ENCODE measurements at places on chromosomes 11 and 22.

DNA sequence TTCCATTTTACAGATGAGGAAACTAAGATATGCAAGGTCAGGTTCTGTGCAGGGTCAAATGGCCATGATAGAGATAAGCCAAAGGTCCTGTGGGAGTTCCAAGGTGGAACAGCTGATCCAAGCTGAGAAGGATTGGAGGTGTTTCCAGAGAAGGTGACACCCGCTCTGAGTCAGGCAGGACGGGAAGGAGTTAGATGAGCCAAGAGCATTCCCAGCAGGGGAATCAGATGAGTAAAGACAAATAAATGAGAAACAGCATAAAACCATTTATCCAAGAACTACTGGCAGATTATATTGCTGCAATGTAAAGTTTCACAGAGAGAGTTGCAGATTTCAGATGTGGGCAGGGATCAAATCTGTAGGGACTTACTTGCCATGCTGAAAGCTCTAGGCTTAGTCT is 18.9 kb upstream of the HEPHL1 start:
- no peak for DNase-seq

DNA sequence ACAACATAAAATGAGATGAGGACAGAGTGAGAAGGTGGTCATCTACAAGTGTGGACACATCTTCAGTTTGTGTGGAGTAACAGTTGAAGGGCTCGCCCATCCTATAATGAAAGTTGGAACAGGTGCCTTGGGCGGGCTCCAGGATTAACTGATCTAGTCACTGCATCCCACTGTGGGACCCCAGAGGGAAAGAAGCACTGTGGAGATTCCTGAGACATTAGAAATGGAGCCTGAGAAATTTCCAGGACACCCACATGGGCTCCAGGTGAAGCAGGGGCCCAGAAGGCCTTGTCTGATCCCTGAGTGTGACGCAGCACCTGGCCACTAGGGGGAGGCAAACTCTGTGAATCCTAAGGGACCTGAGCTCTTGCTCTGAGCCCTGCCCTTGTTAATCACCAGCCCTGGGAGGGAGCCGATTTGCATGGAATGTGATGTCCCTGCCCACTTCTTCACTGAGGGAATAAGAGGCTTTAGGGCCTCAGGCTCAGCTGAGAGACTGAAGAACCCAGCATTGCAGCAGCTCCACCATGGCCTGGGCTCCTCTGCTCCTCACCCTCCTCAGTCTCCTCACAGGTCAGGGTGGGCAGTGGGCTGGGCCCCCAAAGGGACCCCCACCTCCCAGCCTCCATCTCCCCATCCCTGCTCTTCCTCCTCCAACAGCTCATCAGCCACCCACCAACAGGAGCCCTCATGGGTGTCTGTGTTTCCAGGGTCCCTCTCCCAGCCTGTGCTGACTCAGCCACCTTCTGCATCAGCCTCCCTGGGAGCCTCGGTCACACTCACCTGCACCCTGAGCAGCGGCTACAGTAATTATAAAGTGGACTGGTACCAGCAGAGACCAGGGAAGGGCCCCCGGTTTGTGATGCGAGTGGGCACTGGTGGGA is 98.4 kb downstream of the VPREB1 start:
- peak; percentile 24 for DNase-seq

DNA sequence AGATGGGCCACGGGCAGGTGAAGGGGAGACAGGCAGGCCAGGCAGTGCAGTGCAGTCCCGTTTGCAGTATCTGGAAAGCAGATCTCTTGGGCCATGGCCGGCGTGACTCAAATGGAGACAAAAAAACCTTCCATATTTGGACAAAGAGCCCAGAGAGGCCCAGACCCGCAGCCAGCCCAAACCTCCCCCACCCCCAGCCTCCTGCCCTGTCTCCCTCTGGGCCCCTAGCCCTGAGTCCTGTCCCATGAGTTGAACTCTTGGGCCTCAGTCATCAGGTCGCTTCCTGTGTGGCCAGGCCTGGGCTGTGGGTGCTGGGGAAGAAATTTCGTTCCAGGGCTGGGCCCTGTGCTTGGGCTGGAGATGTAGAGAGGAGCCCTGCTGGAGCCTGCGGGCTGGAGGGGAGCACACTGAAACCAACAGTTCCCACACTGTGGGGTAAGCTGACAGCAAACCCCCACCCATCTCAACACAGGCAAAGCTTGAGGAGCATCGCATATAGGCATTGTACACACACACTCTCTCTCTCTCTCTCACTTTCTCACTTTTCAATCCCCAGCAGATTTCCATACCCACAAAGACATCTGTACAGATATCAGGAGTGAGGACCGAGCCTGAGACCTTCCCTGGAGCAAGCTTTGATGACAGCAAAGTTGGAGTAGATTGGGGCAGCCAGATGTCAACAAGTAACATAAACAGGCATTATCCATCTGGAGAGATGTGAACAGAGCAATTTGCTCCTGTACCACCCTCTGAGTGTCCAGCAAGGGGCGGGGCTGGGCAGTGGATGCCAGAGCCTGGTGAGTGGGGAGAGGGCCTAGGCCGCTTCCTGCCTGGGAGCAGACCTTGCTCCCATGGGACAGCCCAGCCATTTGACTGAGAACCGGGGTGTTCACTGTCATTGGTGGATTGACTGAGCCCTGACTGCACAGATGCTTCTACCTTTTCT is 17.2 kb downstream of the ARHGEF17 start:
- no peak for DNase-seq

GRCh38 chr11:117833401-117833891 is 8.9 kb upstream of the FXYD2 start:
- DNase-seq = no peak

DNA sequence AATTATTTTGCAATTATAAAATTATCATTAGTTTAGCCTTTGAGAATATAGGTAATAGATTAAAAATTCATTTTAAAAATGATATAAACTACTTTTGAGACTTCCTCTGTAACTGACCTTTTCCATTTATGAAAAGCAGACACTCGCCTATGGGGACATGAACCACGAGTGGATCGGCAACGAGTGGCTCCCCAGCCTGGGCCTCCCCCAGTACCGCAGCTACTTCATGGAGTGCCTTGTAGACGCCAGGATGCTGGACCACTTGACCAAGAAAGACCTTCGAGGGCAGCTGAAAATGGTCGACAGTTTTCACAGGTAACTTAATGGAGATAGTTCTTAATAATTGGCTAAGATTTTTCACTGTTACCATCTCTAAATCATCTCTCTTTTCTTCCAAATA is 26.3 kb upstream of the CTTN start:
- DNase-seq = no peak

DNA sequence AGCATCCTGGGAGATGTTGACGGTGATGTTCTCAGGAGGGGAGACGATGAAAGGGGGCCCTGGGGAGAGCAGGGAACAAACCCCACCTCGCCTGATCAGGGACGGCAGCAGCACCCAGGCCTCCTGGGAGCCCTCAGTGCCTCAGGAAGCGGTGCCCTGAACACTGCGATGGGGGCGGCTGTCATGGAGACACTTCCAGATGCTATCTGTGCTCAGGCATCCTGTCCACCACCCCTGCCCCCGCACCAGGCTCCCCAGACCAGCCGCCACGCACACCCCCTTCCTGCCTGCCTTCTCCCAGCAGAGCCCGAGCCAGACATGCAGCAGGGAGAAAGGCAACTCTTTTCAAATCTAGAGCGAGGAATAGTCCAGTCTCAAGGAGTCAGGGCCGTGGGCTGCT is 20.6 kb downstream of the IGSF9B start:
- DNase-seq = no peak

DNA sequence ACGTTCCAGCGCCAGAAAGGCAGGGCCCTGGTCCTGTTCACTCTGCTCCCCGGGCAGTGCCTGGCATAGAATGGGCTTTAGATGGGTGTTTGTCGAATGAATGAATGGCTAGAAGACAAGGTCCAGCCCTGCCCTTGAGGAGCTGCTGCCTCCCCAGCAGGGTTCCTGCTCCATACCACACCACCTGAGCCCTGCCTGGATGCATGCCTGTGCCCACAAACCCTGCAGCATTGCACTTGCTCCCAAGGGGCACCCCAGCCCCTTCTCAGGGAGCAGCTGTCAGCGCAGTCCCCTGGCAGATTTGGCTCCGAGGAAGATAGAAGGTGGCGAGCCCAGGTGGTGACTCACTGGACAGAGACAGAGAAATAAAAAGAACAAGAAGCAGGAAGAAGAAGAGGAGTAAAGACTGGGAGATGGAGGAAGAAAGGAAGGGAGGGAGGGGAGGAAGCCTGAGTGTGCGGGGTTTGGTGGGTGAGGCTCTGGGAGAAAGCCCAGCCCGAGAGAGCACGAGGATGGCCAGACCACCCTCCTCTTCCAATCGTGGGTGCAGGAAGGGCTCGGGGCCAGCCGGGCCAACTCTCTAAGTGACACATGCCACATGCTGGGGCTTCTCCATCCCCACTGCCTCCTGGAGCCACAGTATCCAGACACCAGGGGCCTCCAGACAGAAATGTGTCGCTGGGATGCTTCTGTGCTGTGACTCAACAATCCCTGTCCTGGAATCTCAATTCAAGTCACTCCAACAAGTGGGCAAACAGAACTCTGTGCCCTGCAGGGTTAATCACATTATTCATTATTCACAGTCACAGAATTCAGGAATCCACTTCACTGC is 1474.3 kb downstream of the BRD1 start:
- no peak for DNase-seq

- no peak for DNase-seq
These were observed 17.4 kb downstream of the TP53AIP1 start for GRCh38 chr11:128925250-128925600.

- no peak for DNase-seq
These were observed 161.2 kb upstream of the NAV2 start for GRCh38 chr11:19551457-19551856.

- no peak for DNase-seq
These were observed 81.7 kb downstream of the BARX2 start for GRCh38 chr11:129457321-129457720.

DNA sequence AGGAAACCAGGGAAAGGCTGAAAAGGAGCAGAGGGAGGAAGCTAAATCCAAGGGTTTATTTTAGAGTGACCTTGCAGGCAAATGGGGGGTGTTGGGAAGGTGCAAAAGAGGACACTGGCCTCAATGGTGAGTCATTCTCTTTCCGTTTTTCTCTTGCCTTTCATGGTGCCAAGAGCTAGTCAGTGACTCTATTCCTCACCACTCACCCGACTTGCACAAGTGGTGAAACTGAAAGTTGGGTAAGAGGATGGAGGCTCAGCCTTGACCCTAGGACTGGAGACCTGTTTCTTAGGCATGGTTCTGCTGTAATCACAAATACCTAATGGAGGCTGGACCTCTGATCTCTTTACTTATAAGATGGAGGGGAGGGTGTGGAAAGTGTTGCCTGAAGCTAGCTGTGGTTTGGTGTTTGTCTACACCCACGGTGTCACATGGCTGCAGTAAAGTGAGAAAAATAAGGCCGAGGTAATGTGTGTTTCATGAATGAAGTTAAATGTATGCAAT is 67.3 kb upstream of the CREB3L1 start:
- DNase-seq = no peak

DNA sequence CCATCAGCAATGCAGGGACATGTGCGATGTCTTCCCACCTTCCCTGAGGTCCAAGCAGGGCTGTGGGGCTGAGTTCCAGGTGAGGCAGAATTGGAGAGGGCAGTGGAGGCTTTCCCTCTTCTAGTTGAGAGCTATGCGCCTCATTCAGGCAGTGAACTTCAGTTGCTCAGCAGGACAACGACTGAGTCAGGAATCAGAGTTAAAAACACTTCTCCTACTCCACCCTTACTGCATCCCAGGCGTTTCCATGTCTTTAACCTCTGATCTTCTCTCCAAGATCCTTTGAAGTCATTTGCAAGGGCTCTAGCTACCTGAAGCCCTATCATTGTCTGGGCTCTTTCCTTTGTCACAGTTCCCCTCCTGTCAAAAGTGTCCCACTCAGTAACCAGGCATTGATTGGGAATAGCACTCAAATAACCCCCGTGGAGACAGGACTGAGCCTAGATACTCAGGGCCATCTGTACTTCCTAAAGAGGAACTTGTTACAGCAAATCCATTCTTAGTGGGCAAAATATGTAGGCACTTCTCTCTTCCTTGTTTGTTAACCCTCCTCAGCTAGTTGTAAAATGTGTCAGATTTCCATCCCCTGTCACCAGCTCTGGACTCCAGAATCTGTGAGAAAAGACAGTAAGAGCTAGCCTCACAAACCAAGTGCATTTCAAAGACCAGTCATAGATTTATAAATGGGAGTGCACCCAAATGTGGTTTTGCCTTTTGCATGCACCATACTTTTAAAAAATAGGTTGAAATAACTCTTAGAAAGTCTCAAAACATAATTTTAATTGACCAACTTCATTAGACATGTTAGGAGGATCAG is 72.5 kb upstream of the MYO18B start:
- no peak for DNase-seq

- DNase-seq = no peak
These were observed 11.0 kb downstream of the CSDC2 start for GRCh38 chr22:41571786-41572185.

DNA sequence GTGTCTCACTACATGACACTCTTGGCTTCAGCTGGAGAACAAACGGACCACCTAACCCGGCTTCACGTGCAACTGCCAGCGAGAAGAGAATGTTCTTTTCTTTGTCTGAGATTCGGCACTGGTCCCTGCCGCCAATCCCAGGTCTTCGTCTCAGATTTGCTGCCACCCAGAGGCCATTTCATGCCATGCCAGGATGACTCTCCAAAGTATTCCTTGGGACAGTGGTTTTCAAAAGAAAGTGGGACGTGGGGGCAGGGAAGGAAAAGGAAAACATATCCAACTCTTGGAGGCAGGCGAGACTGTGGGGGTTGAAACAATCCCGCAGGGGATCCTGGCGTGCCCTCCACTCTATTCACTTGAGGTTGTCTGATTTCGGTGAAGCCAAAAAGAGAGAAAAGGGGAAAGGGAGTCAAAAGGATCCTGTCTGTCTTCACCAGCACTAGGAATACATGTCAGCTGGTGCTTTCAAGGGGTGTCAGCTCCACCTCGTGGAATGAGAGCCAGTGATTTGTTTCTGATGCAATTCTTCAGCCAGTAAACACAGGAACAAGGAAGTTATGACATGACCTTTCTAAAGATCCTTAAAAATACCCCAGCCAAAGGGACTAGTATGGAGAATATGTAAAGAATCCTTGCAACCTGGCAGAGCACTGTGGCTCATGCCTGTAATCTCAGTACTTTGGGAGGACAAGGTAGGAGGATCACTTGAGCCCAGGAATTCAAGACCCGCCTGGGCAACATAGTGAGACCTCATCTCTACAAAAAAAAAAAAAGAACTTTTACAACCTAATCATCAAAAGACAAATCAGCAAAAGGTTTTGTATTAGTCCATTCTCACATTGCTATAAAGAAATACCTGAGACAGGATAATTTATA is 41.0 kb upstream of the APLNR start:
- DNase-seq = peak; percentile 32

DNA sequence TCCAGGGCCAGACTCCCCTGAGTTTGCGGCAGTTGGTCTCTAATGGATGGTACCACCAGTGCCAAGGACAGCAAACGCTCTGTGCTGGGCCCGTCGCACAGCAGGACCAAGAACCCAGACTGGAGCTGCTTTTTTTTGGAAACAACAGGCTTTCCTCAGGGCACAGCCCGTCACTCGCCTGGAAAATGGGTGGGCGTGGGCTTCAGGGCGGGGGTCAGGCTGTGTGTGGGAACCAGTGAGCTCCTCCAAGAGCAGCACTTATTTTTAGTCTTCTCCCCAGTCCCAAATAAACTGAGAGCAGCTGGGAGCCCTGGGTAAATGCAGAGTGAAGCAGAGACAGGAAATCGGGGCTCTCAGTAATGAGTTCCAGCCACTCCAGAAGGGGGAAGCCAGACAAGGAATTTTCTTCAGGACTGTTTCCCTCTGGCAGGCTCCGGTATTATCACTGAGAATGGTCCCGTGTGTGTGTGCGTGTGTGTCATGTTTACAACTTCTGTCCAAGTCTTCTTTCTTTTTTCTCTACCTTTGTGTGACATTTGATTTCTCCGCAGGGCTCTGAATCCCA is 63.0 kb downstream of the PPFIBP2 start:
- no peak for DNase-seq

GRCh38 chr11:134888821-134889220 is 476.8 kb upstream of the B3GAT1 start:
- DNase-seq = no peak

Measured in stimulated activated CD4-positive, alpha-beta T cell treated with anti-CD3 and anti-CD28 coated beads, Interleukin-12 subunit alpha, Interleukin-12 subunit beta, amount 100 ng/mL, for 24 hours (primary cell).